ENCODE measurements at places on chromosomes 1 and 21.
A peak's percentile ranks its signal among the peaks of the same experiment; 100 is the strongest.

DNA sequence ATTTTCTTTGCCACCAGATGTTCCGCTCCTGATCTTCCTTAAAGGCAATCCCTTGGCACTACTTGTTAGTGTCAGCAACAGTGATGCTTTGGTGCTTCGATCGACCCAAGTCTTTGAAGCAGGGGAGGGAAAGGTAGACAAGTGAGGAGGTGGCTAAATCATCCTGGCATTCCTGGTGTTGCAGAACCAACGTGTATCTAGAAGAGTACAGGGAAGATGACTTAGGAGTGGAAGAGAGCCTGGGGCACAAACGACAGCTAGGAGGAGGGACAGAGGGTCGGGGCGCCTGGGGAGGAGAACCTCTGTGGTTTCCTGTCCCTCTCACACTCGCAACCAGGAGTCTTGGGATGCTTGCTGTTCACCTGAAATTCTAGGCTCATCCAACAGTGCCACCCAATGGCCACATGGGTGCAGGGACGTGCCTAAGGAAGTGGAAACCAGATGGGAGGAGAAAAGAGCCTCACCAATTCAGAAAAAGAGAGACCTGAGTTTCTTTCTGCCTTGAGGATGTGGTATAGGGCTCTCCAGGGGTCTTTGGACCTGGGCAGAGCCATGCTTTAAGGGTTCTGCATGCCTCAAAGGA lies 9.5 kb upstream of the KCNA2 start:
- DNase-seq = peak; percentile 73

DNA sequence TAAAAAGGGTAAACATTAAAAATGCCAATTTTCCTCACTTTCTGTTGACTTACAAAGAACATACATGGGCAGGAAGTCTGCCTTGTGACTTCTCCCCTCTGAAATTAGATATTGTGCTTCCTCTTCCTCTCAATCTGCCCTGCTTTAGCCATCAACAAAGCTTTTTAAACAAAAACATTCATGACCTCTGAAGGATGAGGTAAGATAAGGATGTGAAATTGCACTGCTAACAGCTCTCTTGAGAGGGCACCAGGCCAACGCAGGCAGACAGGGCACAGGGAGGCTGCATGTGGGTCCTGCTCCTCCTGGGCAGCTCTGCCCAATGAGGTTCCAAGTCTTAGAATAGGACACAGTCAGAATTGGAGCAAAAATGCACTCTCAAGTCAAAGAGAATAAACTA lies 62.1 kb downstream of the DEGS1 start:
- DNase-seq = no peak

GRCh38 chr1:227093309-227093708 lies 153.2 kb downstream of the COQ8A start:
- no peak for DNase-seq

DNA sequence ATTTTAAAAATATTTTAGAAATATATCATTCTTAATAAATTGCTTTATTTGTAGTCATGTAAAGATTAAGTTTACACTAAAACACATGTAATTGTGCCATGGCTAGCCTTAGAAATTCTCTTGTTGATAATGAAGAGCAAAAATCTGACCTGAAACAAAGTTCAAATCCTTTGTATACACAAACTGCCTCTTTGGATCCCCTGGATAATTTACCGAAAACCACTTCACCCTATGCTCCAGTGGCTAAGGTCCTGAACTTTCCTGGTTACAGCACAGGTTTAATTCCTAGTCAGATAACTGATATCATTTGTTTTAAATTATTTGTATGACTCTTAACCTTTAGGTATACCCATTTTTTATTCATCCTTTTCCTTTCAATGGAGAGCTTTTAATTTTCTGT lies 1093.2 kb upstream of the ADGRL4 start:
- no peak for DNase-seq

DNA sequence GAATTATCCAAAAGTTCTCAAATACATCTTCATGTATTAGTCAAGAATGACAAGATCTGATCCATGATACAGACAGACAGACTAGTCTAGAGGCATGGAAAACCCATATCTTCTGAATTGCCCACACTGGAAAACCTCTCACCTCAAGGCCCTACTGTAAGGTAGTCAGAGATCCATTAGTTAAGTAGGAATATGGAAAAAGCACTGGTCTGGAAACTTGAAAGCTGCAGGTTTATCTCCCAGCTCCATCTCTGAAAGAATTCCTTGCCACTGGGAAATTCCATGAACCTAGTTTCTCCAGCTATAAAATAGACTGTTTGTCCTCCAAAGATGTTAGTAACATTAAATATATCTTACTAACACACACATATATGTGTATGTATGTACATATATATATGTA lies 169.2 kb downstream of the AKT3 start:
- DNase-seq = no peak

- no peak for DNase-seq
These were observed 4.0 kb downstream of the MX1 start for GRCh38 chr21:41429925-41430491.

DNA sequence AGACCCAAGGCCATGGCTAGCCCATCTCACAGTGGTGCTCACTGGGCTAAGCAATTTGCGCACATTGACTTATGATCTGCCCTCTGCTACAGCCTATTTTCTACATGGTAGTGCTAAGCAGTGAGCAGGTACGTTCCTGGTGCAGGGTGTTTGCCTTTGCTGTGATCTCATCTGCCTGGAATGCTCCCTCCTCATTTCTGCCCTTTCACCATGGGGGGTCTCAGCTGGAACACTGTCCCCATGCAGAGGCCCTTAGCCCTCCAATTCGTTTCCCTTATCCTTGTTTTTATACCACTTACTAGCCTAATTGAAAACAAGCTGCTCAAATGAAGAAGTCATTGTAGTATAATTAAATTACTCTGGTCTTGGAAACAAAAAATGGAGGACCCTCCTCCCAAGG lies 2.0 kb upstream of the B3GALT5 start:
- DNase-seq = peak; percentile 83

DNA sequence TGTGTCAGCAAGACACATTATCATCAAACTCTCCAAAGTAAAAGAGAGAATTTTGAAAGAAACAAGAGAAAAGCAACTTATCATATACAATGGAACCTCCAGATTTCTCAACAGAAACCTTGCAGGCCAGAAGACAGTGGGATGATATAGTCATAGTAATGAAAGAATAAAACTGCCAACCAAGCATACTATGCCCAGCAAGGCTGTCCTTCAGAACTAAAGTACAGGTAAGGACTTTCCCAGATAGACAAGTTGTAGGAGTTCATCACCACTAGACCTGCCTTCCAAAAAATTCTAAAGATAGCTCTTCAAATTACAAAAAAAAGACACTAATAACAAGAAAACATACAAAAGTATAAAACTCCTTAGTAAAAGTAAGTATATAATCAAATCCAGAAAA lies 33.2 kb upstream of the FOXD3 start:
- no peak for DNase-seq

- no peak for DNase-seq
These were observed 19.6 kb upstream of the EPHA8 start for GRCh38 chr1:22543679-22544078.
